Mesothelial cell of epicardium (in vitro differentiated cells): ENCODE measurements at places on chromosomes 7 and 10.

GRCh38 chr7:15848901-15849300 is 162.4 kb upstream of the MEOX2 start:
- no peak for DNase-seq

- DNase-seq, result no peak
These were observed 139.6 kb upstream of the GDF10 start for GRCh38 chr10:47160261-47160908.

GRCh38 chr7:6007386-6007785 is 1.5 kb downstream of the PMS2 start:
- no peak for DNase-seq

GRCh38 chr10:117499248-117500105 is 43.1 kb upstream of the EMX2 start:
- DNase-seq, result no peak

DNA sequence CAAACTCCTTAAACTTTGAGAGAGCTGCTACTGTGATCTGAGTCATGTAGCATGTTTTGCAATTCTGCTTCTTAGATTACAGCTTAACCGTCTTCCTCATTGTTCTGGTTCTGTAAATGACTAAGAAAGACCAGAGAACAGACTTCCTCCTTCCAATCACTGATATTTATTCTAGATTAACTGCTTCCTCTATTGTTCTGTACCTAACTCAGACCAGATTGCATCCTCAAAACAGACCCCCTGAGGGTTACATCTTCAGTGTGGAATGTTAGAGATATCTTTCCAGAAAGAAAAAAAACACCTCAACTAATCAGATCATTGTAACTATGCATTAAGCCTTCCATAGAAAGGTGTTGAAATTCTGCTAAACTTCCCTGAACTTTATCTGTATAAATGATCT is 5.7 kb upstream of the PIP start:
- DNase-seq, result no peak

DNA sequence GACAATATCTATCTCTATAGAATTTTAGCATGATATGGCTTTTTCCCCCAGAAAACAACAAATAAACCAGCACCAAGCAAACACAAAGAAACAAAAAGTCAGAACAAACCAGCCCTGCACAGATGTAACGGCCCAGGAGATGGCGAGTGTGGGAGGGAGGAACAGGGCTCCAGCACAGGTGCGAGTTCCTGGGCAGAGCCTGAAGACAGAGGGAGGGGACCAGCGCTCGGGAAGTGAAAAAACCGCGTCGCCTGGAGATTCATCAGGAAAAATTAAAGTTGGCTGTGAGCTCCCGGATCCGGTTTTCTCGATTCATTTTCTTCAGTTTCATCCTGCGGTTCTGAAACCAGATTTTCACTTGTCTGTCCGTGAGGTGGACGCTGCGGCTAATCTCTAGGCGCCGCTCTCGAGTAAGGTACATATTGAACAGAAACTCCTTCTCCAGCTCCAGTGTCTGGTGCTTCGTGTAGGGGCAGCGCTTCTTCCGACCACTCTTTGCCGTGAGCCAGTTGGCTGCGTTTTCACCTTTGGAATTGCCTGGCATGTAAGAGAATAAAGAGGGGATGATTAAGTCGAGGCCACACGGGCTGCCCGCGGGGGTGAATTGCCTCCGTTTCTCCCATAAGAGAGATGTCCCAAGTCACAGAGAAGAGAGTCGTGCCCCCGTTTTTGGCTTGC is 2.3 kb downstream of the HOXA10 start:
- peak; percentile 19 for DNase-seq

DNA sequence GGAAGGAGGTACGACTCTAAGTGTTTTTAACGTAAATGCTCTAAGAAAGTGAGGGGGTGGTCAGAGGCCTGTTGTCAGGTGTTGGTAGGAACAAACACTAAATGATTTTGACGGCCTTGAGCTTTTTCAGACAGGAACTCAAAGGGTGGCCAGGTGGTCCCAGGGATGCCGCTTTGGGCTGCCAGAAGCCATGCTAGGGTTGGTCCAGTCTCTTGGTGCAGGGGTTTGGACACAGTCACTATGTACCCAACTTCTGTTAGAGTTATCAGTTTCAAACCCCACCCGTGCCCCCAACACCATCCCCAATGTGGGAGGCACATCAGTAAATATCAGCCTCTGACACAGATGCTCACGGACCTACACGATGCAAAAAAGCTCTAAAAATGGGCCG is 9.3 kb downstream of the ATP6V0E2 start:
- no peak for DNase-seq

DNA sequence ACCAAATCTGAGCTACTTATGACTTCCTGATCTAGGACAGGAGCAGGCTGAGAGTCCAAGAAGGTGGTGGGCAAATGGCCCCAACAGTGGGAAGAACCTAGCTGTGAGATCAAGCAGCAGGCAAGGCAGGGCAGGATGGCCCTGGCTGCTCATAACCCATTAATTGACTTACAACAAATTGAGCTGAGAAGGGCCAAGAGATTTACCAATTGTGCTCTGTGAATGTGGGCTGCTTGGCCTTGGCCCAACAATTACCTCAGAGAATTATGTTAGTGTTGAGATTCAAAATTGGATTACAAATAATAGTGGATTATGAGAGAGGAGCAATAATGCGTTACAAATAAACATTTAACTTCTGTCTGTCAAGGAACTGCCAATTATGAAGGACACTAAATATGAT is 956.5 kb downstream of the KCNMA1 start:
- no peak for DNase-seq

DNA sequence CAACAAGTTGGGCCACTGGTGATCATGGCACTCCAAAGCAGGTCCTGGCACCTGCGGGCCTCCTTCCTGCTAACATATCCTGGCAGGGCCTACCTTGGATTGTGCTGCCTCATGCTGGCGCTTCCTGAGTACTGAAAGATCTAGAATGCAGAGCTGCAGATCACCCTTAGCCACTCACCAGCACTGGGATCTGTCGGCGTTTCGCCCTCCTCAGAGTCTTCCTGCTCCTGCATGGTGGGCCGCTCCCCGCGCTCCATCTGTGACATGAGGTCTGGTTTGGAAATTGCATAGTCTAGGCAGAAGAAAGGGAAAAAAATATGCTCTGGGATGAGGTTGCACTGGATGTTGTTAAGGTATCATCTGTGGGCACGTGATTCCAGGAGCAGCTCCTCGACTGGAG is 10.0 kb downstream of the ZNF777 start:
- DNase-seq, result no peak

DNA sequence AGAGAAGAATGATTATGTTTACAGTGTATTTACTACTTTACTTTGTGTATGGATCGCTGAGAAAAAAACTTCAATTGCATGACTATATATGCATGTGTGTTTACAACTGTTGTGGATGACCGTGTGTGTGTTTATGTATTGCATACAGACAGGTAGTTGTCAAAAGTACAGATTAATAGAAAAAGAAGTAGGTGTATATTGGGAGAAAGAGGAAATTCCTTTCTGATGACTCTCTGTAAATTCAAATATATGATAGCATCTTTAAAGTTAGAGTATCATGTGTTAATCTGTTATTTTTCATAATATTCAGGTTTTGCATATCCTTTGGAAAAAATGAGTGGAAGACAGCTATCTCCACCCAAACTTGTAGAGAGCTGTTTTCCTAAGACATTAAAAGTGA is 160.4 kb upstream of the AGR3 start:
- DNase-seq, result no peak

GRCh38 chr7:39461263-39461820 is 104.9 kb upstream of the YAE1 start:
- no peak for DNase-seq

DNA sequence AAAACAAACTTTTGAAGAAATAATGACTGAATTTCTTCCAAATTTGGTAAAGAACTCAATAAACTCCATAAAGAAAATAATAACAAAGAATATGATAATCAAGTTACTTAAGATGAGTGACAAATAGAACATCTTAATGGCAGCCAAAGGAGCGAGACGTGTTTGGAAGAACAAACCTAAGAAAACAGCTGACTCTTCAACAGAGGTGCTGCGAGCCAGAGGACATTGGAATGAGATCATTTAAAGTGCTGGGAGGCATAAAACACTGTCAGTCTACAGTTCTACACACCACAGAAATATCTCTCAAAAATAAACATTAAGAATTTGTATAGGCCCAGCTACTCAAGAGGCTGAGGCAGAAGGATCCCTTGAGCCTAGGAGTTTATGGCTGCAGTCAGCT is 443.5 kb downstream of the PAXIP1 start:
- no peak for DNase-seq

DNA sequence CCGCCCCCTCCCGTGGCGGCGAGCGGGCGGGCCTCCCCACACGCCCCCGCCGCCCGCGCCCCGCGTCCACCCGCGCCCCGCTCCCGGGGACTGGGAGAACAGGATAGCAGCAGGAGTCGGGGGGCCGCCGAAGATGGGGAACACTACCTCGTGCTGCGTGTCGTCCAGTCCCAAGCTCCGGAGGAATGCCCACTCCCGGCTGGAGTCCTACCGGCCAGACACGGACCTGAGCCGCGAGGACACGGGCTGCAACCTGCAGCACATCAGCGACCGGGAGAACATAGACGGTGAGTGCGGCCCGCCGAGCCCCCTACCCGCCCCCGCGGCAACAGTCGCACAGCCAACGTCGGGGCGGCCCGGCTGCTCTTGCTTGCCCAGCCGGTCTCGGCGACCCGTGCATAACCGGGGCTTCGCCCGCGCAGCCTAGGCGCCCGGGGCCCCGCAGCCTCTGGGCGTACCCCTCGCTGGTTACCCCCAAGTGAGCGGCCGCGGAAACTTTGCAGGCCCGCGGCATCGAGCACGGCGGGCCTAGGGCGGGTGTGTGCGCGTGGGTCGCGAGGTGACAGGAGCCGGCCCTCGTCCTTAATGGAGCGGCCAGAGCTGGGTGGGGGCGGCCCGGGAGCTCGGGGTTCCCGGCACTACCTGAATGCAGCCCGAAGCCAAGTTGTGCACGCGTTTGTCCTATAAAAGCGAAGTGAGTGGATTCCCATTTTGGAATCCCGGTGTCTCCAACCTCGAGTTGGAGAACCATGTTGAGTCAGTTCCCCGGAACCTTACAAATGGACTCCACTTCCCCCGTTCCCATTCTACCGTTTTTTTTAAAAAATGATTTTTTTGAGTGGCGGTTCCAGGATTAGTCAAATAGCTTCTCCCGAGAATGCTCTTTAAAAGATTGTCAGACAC is 863 bp downstream of the CCNY start:
- no peak for DNase-seq

DNA sequence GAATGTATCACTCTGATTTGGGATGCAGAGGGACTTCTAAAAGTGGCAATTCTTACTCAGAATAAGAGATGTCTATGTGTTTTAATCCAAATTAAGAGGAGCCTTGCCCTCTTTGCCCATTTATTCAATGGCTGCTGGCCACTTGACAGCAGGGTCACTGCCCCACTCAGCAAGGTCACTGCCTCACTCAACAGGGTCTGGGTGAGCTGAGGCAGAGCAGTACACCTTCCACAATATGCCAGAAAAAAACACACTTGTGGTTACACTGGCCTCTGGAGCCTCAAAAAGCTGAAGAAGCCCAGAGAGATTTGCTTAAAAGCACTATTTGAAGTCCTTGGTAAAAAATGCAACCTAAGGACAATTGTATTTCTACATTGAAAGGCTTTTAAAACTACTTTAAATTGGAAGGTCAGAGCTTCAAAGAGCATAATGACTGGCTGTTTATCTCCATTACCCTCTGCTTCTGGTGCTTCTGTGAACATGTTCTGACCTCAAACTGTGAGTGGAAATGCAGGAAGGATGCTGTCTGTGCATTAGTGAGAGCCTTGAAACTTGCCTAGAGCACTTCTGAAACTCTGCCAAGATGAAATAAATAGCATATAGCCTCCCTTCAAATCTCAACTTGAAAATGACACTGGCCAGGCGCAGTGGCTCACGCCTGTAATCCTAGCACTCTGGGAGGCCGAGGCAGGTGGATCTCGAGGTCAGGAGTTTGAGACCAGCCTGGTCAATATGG is 35.1 kb upstream of the WIPF3 start:
- DNase-seq, result no peak
